ENCODE measurements at places on chromosomes 6 and 20.

- no peak for DNase-seq
Measured at GRCh38 chr6:133085471-133085870, 155.7 kb upstream of the EYA4 start.

DNA sequence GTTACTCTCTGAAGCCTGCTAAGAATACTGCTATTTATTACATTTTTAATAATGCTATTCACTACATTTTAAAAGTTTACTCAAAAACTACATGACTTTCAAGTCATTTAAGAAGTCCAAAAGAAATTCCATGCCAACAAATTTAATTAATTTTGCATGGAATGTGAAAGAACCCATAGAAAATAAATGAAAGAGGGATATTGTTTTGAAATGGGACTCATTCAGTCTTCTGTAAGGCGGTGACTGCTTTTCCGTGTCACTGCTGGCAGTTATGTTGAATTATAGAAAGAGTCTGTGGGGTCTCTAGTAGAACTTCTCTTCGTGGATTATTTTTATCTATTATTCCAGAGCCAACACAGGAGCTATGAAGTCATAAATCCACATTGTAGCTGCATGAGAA lies 211.2 kb downstream of the LAMA2 start:
- no peak for DNase-seq

GRCh38 chr20:61378694-61379355 lies 126.8 kb downstream of the CDH4 start:
- DNase-seq = no peak

- peak; percentile 14 for DNase-seq
Measured at GRCh38 chr20:34058831-34059230, 53.2 kb downstream of the EIF2S2 start.

GRCh38 chr20:38129248-38129865 lies 35.7 kb downstream of the TGM2 start:
- DNase-seq = no peak

GRCh38 chr6:17032590-17032987 lies 69.3 kb upstream of the STMND1 start:
- no peak for DNase-seq

GRCh38 chr20:51871943-51872342 lies 69.6 kb upstream of the SALL4 start:
- no peak for DNase-seq

GRCh38 chr20:44471481-44471882 lies 4.2 kb upstream of the TTPAL start:
- no peak for DNase-seq

DNA sequence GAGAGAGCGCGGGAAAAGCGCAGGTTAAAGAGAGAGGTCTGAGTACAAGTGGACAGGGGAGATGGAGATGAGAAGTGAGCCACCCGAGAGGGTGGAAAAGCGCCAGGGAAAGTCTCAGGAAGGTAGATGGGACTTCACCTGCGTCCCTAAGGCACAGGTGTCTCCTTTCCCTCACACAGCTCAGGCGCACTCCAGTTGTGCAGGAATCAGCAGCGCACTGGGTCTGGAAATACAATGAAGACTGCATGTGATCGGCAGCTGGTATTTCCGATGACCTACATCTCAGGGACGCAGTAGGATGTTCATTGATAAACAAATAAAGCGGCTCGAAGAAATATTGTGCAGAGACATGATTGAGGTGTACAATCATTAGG lies 432 bp upstream of the KHDRBS2 start:
- DNase-seq = no peak

DNA sequence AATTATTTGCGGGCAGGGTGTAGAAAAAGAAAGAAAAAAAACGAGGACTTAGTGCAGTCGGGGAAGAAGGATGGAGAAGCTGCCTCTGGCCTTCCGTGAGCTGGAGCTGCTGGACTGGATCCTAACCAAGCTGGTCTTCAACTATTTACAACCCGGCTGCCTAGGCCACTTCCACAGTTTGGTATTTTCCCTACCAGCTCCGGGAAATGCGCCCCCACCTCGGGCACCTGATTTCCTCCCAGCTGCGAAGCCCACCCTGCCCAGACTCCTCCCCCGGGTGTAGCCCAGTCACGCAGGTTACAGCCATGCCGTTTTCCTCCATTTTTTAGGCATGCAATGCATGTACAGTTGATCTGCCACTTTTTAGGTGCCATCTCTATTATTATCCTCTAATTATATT lies 21.2 kb downstream of the THEMIS start:
- DNase-seq = peak; percentile 47

DNA sequence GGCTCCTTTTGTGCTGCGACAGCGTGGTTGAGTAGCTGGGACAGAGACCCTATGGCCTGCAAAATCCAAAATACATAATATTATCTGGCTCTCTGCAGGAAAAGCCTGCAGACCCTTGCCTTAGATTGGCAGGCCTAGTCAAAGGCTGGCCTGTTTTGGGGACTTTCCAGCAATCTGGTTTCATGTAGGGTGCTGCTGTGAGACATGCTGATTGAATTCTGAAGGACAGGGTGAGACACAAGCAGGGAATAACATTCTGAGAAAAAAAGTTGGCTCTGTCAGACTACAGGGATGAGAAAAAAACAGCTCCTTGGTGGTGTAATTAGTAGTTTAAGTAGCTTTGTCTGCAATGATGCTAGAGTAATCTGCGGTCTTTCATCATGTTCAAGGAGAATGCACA lies 402.7 kb upstream of the AGPAT4 start:
- no peak for DNase-seq

- DNase-seq = no peak
Measured at GRCh38 chr6:108123946-108124345, 41.9 kb upstream of the NR2E1 start.

DNA sequence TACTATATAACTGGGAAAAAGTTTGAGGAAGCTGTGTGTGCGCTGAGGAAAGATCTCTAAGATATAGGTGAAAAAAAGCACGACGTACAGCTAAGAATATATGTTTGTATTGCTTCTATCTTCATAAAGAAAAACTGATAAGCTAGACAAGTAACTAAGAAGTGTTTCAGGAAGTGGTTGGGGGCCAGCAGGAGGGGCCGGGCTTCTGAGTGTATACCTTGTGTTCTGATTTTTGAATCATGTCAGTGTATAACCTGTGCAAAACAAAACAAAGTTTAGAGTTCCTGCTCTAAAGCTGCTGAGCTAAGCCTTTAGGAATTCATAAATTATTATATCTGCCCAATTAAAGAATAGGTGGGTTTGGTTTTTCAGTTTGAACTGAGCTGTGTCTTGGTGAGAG lies 7.9 kb upstream of the OSER1 start:
- DNase-seq = peak; percentile 76

DNA sequence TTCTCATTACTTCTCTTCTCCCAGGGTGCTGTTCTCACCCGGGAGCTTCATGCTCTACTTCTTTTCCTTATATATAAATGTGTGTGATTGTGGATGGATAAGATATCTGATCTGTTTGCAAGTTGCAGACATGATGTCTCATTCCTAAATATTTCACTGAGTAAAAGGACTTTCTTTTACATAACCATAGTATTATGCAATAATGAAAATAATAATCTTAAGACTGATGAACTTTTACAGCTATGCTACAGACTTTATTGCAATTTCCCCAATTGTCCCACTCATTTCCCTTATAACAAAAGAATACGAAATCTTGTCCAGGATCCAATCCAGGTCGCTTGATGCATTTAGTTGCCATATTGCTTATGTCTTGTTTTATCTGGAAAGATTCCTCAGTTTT lies 284.5 kb upstream of the JAG1 start:
- DNase-seq = no peak

- peak; percentile 66 for DNase-seq
Measured at GRCh38 chr6:169959136-169960002, 207.9 kb downstream of the ERMARD start.

DNA sequence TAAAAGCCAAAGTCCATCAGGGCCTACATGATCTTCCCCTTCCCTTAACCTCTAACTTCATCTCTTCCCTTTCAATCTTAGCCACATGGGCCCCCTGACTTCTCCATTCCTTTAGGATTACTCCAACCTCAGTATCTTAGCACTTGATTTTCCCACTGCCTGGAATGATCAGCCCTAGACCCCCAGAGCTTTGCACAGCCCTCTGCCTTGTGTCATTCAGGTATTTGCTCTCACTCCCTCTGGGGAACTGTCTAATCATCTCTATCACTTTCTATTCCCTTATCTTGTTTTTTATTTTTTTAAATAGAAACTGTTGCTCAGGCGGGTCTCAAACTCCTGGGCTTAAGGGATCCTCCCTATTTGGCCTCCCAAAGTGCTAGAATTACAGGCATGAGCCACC lies 13.3 kb upstream of the ZNFX1 start:
- no peak for DNase-seq

DNA sequence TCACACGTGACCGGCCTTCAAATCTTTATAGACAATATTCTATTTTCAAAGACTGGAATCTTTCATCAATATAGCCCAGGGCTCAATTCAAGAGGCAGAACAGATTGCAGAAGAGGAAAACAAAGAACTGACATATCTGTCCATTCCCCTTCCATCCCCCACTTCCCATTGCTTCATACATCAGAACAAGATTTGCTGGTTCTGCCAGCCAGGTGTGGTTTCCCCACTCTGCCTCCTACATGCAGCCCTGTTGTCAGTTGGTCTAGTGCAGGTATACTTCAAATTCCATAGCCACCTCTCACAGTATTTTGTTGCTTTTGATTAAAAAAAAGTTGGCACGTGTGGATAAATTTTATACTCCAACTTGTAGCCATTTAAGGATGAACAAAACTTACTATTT lies 174.9 kb downstream of the CD109 start:
- DNase-seq = no peak

DNA sequence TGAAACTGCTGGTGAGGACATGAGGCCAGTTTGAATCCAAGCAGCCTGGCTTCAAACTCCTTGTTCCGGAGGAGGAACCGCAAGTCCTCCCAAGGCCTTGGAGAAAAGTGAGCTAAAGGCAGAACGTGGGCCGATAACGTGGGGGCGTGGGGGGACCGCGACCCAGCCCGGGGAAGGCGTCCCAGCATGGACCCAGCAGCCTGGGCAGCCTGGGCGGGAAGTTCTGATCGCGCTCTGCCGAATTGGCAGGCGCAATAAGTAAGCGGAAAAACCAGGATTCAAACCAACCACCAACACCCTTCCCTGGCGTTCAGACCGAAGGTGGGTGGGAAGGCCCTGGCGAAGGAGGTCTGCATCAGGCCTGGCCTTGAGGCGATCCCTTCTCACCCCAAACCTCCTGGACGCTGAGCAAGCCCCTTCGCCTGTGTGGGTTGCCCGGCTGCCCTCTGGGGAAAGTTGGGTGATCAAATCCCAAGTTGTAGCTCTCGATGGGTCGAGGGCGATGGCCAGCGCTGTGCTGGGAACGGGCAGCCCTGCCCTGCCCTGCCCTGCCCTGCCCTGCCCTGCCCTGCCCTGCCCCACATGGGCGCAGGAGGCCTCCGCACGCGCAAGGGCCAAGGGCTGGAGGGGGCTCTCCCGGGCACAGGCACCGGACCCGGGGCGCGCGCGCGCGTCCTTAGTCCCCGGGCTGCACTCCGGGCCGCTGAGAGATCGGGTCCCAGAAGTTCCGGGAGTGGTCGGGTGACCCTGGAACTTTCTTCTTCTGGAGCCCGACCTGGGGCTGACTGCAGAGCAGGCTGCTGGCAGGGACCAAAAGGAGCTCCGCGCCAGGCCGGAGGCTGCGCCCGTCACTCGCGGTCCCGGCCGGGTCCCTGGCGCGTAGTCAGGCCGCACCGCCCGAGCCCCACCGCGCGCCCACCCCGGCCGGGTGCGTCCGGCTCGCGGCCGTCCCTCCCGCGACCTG lies 637 bp upstream of the SLC22A3 start:
- no peak for DNase-seq

DNA sequence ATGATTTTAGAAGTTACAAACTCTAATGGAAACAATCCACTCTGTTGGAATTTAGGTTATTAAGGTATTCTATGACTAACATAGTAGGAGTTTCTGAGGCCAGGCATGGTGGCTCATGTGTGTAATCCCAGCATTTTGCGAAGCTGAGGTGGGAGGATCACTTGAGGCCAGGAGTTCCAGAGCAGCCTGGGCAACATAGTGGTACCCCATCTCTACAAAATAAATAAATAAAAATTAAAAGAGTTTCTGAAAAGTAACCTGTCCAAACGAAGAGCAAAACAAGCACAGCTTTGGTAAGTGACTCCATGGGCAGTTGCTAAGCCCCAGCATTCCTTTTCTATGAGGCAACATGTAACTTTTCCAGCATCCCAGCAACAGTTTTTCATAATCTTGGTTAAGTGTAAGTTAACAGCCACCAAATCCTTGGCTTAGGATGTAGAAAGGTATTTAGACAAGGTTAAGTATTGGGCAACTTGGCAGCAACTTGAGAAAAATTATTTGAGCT lies 86.3 kb downstream of the SOX4 start:
- DNase-seq = no peak

- DNase-seq = peak; percentile 91
Measured at GRCh38 chr6:19804205-19805128, 32.7 kb upstream of the ID4 start.

GRCh38 chr20:17611540-17612286 lies 41.8 kb downstream of the DSTN start:
- peak; percentile 57 for DNase-seq

DNA sequence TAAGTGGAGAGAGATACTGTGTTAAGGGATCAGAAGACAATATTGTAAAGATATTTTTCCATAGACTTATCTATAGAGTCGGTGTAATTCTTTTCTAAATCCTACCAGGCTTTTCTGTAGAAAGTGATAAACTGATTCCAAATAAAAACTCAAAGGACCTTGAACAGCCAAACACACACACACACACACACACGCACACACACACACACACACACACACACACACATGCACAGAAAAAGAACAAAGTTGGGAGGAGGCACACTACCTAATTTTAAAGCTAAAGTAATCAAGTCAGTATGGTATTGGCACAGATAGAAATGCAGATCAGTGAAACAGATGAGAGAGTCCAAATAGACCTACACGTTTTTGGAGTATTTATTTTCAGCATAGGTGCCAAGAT lies 456.2 kb downstream of the CDC5L start:
- no peak for DNase-seq

- DNase-seq = no peak
Measured at GRCh38 chr6:168865522-168865921, 388.1 kb downstream of the THBS2 start.

DNA sequence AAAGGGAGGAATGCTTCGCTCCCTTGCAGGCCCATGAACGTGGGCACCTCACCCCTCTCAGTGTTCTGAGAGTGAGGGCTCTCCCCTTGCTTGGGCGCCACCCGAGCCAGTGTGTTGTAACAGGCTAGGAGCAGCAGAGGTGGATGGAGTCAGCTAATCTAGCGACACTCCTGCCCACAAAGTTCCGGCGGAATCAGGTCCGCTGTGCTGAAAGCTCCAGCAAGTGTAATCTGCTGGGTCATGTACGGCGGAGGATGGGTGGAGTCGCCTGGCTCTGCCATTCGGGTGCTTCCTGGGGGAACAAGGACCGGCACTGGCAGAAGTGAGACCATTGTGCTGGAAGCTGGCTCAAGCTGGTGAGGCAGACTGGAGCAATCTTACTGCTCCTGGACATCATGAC lies 1310.1 kb downstream of the EPHA7 start:
- DNase-seq = no peak

GRCh38 chr6:3593161-3593560 lies 136.3 kb upstream of the SLC22A23 start:
- no peak for DNase-seq

Data from activated CD4-positive, alpha-beta T cell treated with anti-CD3 and anti-CD28 coated beads for 36 hours (primary cell).